ENCODE measurements at places on chromosomes 16 and 17. TPM values are rescaled to one million over a fixed set of nuclear protein-coding genes. Genes with fewer than 3 reads are reported as not detected.
A peak's percentile ranks its signal among the peaks of the same experiment; 100 is the strongest.

The CD68 gene
- total RNA-seq: 3.3 TPM

The AOC3 gene
- 15.5 TPM for total RNA-seq

The ADAD2 gene
- not detected for total RNA-seq

The CTRB1 gene
- total RNA-seq: not detected

- H3K36me3 ChIP-seq: peaks cover 2% of the 10 kb centered on the region
- no peaks in the 10 kb centered on the region for H3K27me3 ChIP-seq
- no peak overlapping the region for H3K4me3 ChIP-seq
- no peak for DNase-seq
- H3K4me1 ChIP-seq: no peaks in the 10 kb centered on the region
Observed at GRCh38 chr16:12498077-12498476, 305.6 kb downstream of the CPPED1 start.

- no peak for DNase-seq
- H3K36me3 ChIP-seq: no peaks in the 10 kb centered on the region
- peaks cover 9% of the 10 kb centered on the region for H3K27me3 ChIP-seq
- H3K4me1 ChIP-seq: no peaks in the 10 kb centered on the region
Observed at GRCh38 chr16:75908331-75909117, 182.2 kb upstream of the CPHXL start.

GRCh38 chr16:85707528-85708095, 18.9 kb upstream of the GINS2 start:
- no peak overlapping the region for H3K4me3 ChIP-seq
- no peak overlapping the region for H3K27ac ChIP-seq
- H3K4me1 ChIP-seq: no peaks in the 10 kb centered on the region

DNA sequence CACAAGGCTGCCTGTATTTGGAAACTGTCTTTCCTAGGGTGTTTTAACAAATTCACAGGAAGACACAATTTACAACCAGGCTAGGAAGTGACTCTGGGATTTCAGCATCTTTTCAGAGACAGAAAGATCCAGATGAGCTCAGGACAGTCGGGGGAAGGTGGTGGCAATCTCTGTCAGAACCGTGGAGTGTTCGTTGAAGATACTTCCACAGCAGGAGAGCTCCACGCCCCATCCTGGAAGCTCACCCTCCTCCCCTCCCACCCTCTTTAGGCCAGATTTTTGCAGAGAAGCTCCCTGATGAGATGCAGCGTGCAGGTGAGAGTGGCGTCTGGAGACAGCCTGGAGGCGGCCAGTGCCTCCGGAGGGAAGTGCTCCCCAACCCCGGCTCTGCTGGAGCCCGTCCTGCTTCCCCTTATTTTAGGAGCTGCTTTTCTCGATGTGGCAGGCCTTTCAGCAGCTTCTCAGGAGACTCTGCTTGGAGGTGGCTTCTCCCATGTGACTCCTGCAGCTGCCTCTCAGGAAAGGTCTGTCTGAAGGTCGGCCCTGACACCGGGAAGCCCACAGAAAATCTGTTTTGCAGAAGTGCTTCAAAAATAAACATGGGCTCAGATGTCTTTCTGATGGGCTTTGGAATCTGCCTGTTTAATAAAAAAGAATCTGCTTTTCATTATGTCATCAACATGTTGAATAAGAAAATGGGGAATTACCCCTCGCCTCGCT, 186.4 kb upstream of the CHMP6 start:
- no peaks in the 10 kb centered on the region for H3K27me3 ChIP-seq
- no peak overlapping the region for H3K27ac ChIP-seq
- no peak overlapping the region for H3K4me3 ChIP-seq
- no peak for DNase-seq
- peaks cover 11% of the 10 kb centered on the region for H3K4me1 ChIP-seq
- peaks cover 7% of the 10 kb centered on the region for H3K36me3 ChIP-seq

DNA sequence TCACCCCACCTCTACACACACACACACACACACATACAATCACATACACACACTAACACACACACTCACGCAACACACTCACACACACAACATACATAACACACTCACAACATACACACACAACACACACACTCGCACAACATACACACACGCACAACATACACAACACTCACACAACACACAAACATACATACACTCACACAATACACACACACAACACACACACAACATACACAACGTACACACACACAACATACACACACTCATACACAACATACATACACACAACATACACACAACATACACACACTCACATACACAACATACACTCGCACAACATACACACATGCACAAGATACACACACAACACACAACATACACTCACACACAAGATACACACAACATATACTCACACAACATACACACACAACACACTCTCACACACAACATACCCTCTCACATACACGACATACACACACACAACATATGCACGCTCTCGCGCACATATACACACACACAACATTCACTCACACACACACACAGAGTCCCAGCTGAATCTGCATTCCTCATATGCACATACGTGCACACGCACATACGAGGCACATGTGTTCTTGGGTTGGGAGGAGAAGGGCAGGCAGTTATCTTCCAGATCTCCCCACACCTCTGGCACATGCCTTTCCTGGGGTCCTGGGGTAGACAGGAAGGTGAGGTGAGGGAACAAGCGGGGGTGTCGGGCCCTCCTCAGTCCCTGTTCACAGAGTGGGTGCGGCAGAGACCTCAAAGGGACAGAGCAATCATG, 1.1 kb downstream of the ASGR2 start:
- H3K27me3 ChIP-seq: peaks cover 11% of the 10 kb centered on the region
- H3K27ac ChIP-seq: no peak overlapping the region
- H3K4me3 ChIP-seq: no peak overlapping the region
- H3K36me3 ChIP-seq: peaks cover 7% of the 10 kb centered on the region
- DNase-seq: no peak

- no peaks in the 10 kb centered on the region for H3K27me3 ChIP-seq
- H3K4me1 ChIP-seq: no peaks in the 10 kb centered on the region
- peaks cover 1% of the 10 kb centered on the region for H3K36me3 ChIP-seq
- H3K27ac ChIP-seq: no peak overlapping the region
- DNase-seq: peak; percentile 40
Observed at GRCh38 chr16:87254296-87254695, 62.9 kb downstream of the C16orf95 start.

- peaks cover 1% of the 10 kb centered on the region for H3K36me3 ChIP-seq
- H3K4me1 ChIP-seq: peaks cover 12% of the 10 kb centered on the region
- H3K4me3 ChIP-seq: no peak overlapping the region
- peak overlapping the region; percentile 84 for H3K27ac ChIP-seq
Observed at GRCh38 chr17:56785997-56786680, 47.6 kb downstream of the C17orf67 start.

- no peak overlapping the region for H3K27ac ChIP-seq
- no peak for DNase-seq
- H3K4me1 ChIP-seq: peaks cover 16% of the 10 kb centered on the region
Observed at GRCh38 chr16:29025735-29026134, 40.9 kb downstream of the LAT start.

DNA sequence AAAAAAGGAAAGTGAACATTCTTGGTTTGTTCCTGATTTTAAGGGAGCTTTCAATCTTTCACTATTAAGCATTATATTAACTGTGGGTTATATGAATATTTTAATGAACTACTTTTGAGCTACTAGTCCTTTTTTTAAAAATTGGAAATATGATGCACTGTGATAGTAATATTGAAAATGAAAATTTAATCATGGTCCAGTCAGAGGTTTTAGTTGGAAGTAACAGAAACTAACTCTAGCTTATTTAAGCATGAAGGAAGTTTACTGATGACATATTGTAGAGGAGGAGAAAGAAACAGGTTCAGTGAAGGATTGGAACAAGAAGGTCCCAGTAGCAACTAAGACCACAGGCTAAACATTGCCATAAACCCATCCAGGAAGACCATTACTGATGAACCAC, 20.8 kb upstream of the TMIGD1 start:
- peaks cover 2% of the 10 kb centered on the region for H3K27me3 ChIP-seq
- H3K4me1 ChIP-seq: no peaks in the 10 kb centered on the region
- H3K36me3 ChIP-seq: no peaks in the 10 kb centered on the region
- no peak overlapping the region for H3K27ac ChIP-seq
- DNase-seq: no peak
- H3K4me3 ChIP-seq: no peak overlapping the region

DNA sequence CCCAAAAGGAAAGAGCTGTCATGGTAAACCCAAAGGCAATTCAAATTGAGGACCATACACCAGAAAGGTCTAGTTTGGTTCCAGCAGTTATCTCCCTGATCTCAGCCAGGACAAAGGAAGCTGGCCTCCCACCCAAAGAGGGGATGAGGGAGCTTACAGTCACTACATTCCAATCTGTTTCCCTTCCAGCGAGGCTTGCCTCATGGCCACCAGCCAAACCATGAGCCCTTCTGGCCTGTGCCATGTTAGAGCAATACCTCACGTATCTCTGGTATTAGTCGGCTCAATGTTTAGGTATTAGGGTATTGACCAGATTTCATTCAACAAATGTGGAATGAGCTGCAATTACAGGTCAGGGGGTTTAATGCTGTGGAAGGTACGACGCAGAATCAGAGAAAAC, 8.4 kb downstream of the NDUFAB1 start:
- H3K4me1 ChIP-seq: peaks cover 4% of the 10 kb centered on the region
- no peak overlapping the region for H3K4me3 ChIP-seq

DNA sequence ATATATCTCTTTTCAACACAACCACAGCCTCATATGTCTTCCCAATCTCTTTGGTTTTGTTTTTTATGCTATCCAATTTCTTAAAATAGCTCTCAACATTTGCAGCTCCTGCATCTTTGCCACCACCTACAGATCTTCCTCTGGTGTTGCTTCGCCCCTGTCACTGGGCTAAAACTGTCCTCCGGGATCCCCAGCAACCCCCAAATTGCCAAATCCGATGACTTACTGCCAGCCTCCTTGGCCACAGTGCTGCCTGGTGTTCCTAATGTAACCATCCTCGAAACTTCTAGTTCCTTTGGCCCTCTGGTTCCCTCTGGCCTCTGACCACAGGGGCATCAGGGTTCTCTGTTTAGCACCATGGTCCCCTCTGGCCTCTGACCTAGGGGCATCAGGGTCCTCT, 70.8 kb downstream of the ELAC2 start:
- no peak overlapping the region for H3K4me3 ChIP-seq
- no peak overlapping the region for H3K27ac ChIP-seq
- DNase-seq: no peak
- no peaks in the 10 kb centered on the region for H3K27me3 ChIP-seq
- peaks cover 13% of the 10 kb centered on the region for H3K36me3 ChIP-seq

- H3K27ac ChIP-seq: peak overlapping the region; percentile 80
- H3K36me3 ChIP-seq: peaks cover 5% of the 10 kb centered on the region
- DNase-seq: no peak
- H3K4me1 ChIP-seq: peaks cover 47% of the 10 kb centered on the region
Observed at GRCh38 chr16:72905581-72905980, 142.3 kb downstream of the ZFHX3 start.

GRCh38 chr16:13029786-13030185, 128.4 kb downstream of the SHISA9 start:
- no peaks in the 10 kb centered on the region for H3K36me3 ChIP-seq
- H3K27me3 ChIP-seq: no peaks in the 10 kb centered on the region
- no peak for DNase-seq
- H3K4me1 ChIP-seq: no peaks in the 10 kb centered on the region
- H3K4me3 ChIP-seq: no peak overlapping the region

DNA sequence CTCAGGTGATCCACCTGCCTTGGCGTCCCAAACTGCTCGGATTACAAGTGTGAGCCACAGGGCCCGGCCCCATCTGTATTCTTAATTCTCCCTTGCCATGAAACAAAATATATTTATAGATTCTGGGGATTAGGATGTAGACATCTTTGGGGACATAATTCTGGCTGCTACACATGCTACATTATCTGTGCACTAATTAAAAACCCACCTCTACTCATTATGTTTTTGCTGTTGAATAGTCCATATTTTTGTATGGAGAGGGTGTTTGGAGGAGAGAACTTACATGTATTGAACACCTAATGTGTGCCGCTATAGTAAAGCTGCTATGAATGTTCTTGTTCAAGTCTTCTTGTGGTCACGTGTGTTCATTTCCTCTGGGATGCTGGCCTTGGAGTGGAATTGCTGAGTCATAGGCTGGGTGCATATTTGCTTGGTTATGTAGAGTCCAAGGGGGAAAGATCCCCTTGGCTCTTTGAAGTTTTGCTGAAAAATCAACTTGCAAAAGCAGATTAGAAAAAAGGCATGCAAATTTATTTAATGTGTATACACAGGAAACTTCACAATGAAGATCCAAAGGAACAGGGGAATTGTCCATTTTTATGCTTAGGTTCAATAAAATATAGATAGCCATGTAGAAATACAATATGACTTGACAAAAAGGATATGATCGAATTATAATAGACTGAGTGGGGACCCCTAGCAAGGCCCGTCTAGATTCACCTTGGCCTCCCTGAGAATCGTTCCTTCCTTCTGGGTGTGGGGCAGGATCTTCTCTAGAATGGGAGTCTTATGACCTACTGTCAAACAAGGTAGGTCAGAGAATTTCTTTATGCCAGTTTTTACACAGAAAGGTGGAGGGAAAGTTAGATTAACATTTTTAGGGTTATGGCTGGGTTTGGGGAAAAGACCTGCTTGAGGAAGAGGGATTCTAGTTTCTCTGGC, 42.1 kb upstream of the GPRC5B start:
- no peak overlapping the region for H3K27ac ChIP-seq
- peaks cover 3% of the 10 kb centered on the region for H3K36me3 ChIP-seq
- peaks cover 3% of the 10 kb centered on the region for H3K27me3 ChIP-seq
- no peak overlapping the region for H3K4me3 ChIP-seq

All from chondrocyte (in vitro differentiated cells).